ENCODE measurements at places on chromosomes 6 and 20. TPM values are rescaled to one million over a fixed set of nuclear protein-coding genes. Genes with fewer than 3 reads are reported as not detected.

- H3K4me3 ChIP-seq: no peak overlapping the region
- H3K27me3 ChIP-seq: no peaks in the 10 kb centered on the region
- peaks cover 15% of the 10 kb centered on the region for H3K4me1 ChIP-seq
- no peak for DNase-seq
- H3K27ac ChIP-seq: no peak overlapping the region
These were observed 72.3 kb downstream of the ZHX3 start for GRCh38 chr20:41245086-41245707.

DNA sequence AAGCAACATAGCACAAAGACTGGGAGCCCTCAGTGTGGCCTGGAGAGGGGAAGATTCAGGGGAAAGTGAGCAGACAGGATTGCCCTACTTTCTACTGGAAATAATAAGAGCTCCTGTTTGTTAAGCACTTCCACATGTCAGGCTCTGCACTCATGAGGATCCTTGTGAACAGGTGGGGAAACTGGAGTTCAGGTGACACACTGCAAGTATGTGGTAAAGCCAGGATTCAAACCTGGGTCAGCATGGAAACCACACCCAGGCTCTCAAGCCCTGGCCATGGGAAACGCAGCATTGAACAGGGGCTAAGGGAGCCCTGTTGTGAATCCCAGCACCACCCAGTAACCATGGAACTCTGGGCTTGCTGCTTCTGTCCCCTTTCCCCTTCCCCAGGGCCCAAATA is 42.8 kb upstream of the ID1 start:
- DNase-seq: no peak
- peaks cover 75% of the 10 kb centered on the region for H3K36me3 ChIP-seq
- no peak overlapping the region for H3K27ac ChIP-seq
- no peak overlapping the region for H3K4me3 ChIP-seq
- no peaks in the 10 kb centered on the region for H3K27me3 ChIP-seq
- H3K4me1 ChIP-seq: peaks cover 37% of the 10 kb centered on the region

DNA sequence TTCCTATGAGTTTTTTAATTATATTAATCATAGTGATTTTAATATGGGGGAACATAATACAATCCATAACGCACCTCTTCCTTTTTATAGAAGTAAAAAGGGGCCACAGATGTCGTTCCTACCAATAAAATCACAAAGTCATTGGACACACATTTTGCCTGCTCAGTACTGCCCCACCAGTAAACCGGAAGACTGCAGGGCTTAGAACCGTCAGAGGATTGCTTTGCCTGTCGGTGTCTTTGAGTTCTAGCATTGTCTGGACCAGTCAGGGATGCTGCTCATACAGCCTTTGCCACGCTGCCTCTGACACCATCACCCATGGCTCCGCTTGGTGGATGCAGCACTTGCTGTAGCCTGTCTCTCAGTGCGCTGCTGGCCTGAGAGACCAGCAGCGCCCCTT is 853.6 kb downstream of the C6orf118 start:
- no peaks in the 10 kb centered on the region for H3K4me1 ChIP-seq
- H3K36me3 ChIP-seq: no peaks in the 10 kb centered on the region
- no peak overlapping the region for H3K4me3 ChIP-seq
- H3K27ac ChIP-seq: no peak overlapping the region
- no peaks in the 10 kb centered on the region for H3K27me3 ChIP-seq

- DNase-seq: no peak
- no peak overlapping the region for H3K4me3 ChIP-seq
- H3K36me3 ChIP-seq: no peaks in the 10 kb centered on the region
- H3K4me1 ChIP-seq: peaks cover 20% of the 10 kb centered on the region
- H3K27ac ChIP-seq: no peak overlapping the region
These were observed 1.5 kb upstream of the TUBB2B start for GRCh38 chr6:3228771-3229565.

DNA sequence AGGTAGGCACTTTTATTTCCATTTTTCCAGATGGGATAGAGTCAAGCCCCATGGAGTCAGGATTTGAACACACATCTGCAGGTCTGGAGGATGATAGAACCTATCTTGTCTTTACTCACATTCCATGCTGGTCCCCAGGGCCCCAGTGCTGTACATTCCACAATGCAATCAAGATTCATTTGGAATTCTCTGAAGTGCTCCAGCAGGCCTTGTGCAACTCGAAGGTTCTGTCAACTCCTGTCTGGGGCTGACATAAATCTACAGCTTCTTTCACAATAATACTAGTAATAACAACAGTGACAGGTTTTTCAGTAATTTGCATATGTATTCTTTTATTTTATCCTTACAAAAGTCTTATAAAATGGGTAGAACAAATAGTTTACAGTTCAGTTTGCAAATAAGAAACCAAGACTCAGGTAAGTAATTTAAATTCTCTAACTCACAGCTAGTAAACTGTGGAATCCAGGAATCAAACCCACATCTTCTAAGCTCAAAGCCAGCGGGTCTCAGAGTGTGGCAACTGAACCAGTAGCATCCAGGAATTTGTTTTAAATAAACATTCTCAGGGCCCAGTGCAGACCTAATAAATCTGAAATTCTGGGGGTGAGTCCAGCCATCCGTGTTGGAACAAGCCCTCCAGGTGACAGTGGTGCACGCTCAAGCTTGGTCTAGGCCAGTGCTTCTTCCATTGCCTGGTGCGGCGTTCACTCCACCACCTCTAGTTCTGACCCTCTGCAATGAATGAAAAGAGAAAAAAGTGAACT is 137.0 kb upstream of the TNFAIP3 start:
- no peaks in the 10 kb centered on the region for H3K36me3 ChIP-seq
- no peaks in the 10 kb centered on the region for H3K27me3 ChIP-seq
- DNase-seq: no peak
- H3K27ac ChIP-seq: no peak overlapping the region

Gene PHACTR3
- total RNA-seq: not detected

DNA sequence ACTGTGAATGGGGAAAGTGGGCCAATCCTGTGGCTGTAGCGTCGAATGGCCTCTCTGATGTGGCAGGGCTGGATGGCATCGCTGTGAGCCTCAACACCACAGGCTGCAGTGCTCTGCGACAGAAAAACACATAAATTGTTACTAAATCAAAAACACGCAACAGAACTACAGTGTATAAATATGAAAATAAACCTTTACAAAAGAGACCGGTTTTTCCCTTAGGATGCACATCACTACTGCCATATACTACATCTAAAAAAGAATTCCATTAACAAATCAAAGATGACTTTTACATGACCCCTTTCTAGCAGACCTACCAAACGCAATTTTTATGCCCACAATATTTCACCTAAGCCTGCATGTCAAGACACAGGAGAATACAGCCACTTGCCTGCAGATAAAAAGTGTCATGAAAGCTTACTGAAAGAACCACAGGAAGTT is 395.5 kb upstream of the RUNX2 start:
- no peak overlapping the region for H3K4me3 ChIP-seq
- H3K4me1 ChIP-seq: no peaks in the 10 kb centered on the region

- no peak overlapping the region for H3K4me3 ChIP-seq
- DNase-seq: peak; percentile 94
These were observed 208.7 kb upstream of the PRND start for GRCh38 chr20:4512891-4513550.

Measured in SJSA1 (cell line).